ENCODE measurements at places on chromosomes 2 and 18.

- DNase-seq: no peak
Observed at GRCh38 chr2:176793792-176794191, 418.8 kb upstream of the HNRNPA3 start.

DNA sequence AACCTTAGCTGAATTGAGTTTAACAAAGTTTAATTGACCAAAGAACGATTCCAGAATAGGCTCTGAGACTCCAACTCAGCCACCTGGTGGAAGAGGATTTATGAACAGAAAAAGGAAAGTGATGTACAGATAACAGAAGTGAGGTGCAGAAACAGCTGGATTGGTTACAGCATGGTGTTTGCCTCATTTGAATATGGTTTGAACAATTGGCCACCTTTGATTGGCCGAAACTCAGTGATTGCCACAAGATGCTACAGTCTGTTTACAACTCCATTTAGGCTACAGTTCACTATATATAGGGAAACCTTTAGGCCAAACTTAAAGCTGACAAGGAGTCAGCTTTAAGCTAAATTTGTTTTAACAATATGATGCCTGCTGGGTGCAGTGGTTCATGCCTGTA lies 28.1 kb upstream of the SLC35G4 start:
- no peak for DNase-seq

DNA sequence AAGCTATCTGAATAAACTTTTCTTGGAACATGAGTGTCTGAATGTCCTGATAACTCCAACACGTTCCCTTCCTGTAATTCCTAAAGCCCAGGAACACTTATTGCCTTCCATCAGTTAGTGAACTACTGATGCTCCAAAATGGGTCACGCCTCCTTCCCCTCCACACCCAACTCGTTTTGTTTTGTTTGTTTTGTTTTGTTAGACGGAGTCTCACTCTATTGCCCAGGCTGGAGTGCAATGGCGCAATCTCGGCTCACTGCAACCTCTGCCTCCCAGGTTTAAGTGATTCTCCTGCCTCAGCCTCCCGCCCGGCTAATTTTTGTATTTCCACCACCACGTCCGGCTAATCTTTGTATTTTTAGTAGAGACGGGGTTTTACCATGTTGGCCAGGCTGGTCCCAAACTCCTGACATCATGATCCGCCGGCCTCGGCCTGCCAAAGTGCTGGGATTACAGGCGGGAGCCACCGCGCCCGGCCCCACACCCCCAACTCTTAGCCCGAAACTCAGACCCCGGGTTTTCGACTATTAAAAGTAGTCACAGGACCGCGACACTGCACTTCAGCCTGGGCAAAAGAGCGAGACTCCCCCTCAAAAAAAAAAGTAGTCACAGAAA lies 774 bp downstream of the IER3IP1 start:
- DNase-seq: no peak

DNA sequence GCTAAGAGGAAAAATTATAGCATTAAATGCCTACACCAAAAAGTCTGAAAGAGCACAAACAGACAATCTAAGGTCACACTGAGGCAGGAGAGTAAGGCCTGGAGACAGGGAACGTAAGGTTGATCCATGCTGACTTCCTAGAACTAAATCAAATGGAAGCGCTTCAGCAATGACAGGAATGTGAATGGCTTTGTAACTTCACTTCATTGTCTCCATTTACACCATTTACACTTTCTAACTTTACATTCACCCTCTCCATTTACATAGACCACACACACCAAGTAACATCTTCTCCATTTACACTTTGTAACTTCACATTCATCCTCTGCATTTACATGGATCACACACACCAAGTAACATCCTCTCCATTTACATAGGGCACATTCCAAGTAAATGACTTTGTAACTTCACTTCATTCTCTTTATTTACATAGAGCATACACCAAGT lies 103.1 kb upstream of the SPATS2L start:
- no peak for DNase-seq

GRCh38 chr2:6475155-6475940 lies 390.4 kb downstream of the CMPK2 start:
- DNase-seq: no peak

GRCh38 chr2:100119235-100119634 lies 23.2 kb downstream of the AFF3 start:
- DNase-seq: no peak

DNA sequence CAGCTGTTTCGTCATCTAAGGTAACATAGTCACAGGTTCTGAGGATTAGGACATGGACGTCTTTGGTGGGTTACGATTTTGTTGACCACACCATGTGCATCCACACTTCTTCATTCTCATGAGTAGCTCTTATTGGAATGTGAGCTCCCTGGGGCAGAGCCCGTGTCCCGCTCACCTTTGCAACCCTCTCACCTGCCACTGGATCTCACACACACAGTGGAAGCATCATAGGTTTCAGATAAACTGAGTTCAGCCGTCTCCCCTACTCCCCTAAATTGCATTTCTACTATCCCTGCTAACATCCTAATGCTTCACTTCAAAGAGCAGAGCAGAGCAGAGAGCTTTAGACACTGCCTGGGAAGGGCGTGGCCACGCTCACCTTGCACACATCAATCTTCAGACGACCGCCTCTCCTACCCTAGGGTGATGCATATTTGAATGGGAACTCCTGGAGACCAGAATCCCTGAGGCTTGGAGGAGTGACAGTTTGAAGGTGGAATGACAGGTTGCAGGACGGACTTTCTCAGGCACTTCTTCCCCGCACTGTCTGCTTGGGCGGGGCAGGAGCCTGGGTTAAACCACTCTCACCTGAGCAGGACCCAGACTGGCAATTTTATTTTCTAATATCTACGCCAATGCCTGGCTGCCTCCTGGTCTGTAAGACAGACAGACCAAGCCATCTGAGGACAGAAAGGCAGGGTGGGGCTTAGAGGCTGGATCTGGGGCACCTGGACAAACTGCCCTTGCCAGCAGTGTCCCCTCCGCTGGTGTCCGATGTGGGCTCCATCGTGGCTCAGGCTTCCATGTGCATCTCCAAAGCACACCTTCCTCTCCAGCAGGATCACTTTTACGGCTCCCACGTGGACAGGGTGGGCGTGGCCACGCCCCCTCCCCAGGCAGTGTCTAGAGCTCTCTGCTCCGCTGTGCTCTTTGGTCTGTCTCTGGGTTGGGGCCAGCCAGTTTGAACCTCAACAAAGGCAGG lies 229.5 kb upstream of the COPS8 start:
- no peak for DNase-seq

- DNase-seq: no peak
Observed at GRCh38 chr2:222318712-222319585, 20.2 kb upstream of the PAX3 start.

DNA sequence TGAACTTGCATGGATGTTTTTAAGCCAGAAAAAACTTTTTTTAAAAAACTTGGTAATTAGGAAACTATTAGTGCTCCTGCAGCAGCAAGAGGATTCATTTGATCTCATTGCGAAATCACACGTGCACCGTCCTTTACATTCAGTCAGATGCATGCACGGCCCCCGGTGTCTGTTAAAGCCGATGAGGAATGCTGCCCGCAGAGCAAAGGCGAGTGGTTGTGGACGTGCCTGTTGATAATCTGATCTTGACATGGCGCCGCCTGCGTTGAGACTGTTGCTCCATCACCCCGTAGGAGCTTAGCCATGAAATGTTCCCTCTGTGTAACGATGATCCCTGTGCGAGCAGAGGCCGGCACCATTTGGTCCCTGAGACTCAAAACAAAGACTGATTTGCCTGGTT lies 300.0 kb downstream of the GBX2 start:
- no peak for DNase-seq

- no peak for DNase-seq
Observed at GRCh38 chr2:47536696-47537095, 133.7 kb downstream of the MSH2 start.

DNA sequence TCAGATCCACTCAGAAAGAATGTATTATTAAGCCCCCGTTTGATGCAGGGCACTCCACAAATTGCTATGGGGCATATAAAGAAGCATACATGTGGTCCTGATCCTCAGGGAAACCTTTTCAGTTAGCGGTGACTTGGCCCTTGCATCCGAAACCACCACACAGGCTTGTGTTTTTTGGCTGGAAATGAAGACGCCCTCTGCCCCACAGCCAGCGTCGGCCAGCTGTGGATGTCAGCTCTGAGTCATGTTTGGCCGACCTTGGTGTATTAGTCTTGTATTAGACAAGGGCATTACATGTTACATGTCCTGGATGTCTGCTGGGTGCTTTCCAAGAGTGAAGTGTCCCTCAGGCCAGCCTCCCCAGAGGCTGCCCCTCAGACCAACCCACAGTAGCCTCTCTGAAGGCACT lies 107.6 kb upstream of the MAP3K20 start:
- no peak for DNase-seq

GRCh38 chr2:60840880-60841279 lies 40.5 kb upstream of the REL start:
- no peak for DNase-seq

DNA sequence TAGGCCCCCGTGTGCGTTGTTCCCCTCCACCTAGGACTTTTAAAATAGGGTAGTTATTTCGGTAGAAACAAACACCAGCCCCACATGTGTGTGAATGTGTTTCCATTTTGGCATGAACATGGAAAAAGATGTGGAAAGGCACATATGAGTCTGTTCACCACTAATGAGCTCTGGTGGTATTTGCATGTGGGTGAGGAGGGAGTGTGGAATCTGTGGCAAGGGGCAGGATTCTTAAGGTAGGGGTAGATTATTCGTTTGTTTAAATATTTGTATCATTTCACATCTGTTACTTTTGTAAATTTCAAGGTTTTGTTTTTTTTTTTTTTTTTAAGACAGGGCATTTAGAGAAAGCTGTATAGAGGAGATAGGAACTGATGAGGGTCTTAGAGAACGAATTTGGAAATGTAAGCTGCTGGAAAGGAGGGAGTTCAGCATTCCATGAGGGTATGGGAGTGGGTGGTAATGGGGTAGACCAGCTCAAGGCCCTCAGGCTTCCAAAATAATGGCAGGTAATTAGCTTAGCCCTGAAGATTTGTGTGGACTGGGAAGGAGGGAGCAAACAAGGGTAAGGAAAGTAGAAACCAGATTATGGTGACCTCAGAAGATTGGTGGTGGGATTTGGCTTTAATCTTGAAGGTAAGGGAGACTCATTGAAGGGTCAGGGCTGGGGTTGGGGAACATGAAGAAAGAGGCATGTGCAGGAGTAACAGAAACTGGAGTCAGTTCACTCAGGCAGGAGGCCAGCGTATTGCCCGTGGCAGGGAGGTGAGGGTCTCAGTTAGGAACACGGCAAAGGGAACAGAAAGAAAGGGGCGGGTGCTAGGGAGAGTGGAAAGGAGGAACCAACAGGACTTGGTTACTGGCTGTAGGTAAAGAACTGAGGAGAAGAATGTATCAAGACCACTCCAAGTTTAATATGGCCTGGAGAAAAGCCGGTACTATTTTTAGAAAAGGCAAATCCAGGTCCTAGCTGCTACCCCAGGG lies 123.6 kb downstream of the PLB1 start:
- no peak for DNase-seq

- DNase-seq: no peak
Observed at GRCh38 chr2:17658251-17658843, 95.3 kb downstream of the SMC6 start.

DNA sequence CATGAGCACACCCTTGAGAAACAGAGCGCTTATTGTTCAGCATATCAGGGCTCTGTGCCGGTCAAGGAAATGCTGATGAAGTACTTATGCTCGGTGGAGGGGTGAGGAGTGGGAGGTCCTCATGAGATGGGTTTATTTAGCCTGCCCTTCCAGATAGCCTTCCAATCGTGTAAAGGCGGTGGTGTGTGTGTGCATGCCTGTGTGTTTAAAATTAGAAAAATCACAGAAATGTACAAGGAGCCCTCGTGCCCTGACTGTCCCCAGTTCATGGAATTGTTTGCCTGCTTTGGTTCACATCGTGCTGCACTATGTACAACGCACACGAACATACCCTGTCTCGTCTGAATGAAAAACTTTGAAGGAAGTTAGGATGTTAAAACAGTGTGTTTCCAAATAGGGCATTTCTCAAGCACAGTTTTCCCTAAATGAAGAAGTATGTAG lies 158.6 kb downstream of the AQP4 start:
- no peak for DNase-seq

GRCh38 chr18:23330423-23330822 lies 122.7 kb upstream of the RIOK3 start:
- no peak for DNase-seq

DNA sequence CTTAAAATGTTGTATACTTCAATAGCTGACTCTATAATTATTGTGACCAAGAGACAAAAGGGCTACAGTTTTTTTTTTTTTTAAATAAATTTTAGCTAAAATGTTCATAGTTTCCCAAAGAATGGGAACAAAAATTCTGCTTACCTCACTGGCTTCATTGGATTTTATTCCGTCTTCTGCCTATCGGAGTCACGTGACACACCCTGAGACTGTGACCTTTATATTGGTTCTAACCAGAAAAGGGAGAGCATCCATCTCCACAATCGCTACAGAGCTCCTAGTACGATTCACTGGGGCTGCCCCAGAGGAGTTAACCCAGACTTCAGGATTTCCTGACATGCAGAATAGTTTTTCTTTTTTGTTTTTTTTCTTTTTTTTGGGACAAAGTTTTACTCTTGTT lies 203.6 kb upstream of the SLC35G4 start:
- DNase-seq: no peak

DNA sequence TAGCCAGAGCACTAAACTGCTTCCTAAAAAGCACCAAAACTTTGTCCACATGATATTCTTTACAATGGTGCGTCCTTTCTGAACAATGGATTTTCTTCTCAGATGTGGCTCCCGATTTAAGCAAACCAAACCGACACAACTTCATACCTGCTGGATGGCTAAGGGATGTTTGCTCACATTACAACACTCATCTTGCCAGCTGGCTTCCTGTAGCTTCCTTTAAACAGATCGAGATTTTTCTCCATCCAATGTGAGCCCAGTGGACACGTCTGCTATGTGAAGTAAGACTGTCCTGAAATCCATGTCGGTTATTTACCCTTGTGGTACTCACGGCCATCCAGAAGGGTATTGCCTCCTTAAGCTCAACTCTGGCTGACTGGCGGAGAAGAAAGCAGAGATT lies 126.5 kb downstream of the MAPK4 start:
- no peak for DNase-seq

GRCh38 chr18:37231251-37231650 lies 334.3 kb downstream of the CELF4 start:
- no peak for DNase-seq

GRCh38 chr2:27776097-27776496 lies 4.6 kb downstream of the MRPL33 start:
- DNase-seq: no peak

GRCh38 chr2:221641181-221641871 lies 69.2 kb upstream of the EPHA4 start:
- no peak for DNase-seq

DNA sequence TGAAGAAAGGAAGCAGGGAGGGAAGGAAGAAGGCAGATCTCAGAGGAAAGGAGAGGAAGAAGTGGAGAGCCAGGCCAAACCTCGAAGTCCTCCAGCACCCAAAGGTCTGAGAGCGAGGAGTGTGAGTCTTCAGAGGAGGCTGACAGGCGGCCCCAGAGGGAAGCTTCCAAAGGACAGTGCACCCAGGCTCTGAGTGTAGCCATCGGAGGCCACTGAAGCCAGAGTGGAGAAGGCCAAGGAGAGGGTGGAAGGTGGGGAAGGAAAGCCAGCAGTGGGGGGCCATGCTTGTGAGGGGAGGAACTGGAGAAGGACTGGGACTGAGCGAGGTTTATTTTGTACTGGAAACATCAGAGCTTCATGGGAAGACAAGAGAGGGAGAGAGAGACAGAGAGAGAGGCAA lies 6.0 kb downstream of the ATP6V1B1 start:
- no peak for DNase-seq
